Choroid plexus epithelial cell (primary cell): ENCODE measurements at places on chromosomes 2 and 18.
A peak's percentile ranks its signal among the peaks of the same experiment; 100 is the strongest.

DNA sequence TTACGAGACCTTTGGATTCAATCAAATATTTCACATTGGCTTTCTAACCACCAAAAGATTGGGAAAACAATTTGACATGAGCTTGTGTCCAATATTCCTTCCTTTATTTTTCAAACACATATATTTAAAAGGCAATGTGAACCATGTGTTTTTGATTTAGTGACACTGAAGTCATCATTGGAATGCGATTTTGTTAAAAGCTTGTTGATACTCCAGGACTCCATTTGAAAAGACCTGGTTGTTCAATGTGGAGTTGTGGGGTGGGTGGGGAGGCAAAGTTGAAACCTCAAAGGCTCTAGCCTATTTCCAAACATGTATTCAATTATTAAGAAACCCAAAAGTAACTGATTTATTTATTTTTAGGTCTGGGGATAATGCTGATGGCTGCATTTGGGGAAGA lies 114.1 kb upstream of the TRIB2 start:
- no peak for DNase-seq

- peak; percentile 62 for DNase-seq
Measured at GRCh38 chr2:96249654-96250053, 16.1 kb downstream of the TMEM127 start.

- DNase-seq = peak; percentile 41
Measured at GRCh38 chr2:221518201-221518934, 53.7 kb downstream of the EPHA4 start.

DNA sequence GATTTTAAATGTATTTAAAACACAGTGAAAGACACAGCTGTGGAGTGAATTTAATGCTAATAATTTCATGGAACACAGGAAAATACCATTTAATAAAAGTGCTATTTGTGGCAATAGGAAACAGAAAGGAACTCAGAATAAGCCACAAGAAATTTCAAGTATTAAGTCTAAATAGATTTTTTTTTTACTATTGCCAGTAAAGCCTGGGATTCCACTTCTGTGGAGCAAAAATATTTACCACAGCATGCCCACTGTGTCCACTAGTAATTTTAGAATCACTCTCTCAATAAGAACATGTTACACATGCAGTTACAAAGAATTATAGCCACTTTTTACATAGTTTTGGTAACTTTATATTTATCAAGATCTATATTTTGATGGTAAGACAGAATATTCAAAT lies 17.2 kb downstream of the KCTD18 start:
- no peak for DNase-seq

DNA sequence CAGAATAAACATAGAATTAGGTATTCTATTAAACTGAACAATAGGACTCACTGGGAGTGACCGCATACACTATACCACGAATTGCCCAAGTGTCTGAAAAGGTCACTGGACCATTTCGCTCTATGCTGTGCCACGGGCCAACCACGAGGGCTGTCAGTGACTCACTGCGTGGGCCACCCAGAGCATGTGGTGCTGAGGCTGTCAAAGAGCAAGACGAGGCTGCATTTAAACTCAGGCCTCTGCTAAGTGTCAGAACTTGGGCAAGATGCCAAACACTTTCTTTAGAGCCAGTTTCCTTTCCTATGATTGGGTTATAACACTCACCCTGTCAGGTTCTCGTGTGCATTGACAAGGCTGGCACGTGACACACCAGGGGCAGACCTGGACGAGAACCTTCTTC lies 97.5 kb downstream of the SH3YL1 start:
- no peak for DNase-seq

- DNase-seq = no peak
Measured at GRCh38 chr2:232321156-232321816, 57.3 kb upstream of the ALPP start.

GRCh38 chr2:98327776-98328175 lies 18.5 kb upstream of the CNGA3 start:
- DNase-seq = no peak

DNA sequence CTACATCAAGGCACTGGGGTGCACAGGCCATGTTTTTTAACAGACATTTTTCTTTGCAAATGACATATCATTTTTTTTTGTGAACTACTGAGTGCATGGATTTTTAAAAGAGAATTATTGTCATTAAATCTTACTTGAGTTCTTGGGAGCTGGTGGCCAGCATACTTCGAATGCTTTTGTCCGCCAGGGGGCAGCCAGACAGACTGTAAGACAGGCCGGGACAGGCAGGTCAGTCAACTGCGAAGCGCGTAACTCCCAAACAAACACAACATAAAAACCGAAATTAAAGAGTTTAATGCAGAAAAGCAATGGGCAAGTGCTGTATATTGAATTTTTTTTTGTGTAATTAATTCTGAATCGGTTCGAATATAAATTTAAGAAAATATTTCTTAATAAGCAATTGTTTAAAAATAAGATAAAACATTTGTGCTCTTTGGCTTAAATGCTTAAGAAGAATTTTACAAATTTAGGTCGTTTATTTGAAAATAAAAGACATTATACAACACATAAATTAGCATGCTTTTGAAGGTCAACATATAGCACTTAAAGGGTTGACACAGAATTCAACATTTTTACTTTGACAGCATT lies 142.2 kb upstream of the PXDN start:
- peak; percentile 93 for DNase-seq

DNA sequence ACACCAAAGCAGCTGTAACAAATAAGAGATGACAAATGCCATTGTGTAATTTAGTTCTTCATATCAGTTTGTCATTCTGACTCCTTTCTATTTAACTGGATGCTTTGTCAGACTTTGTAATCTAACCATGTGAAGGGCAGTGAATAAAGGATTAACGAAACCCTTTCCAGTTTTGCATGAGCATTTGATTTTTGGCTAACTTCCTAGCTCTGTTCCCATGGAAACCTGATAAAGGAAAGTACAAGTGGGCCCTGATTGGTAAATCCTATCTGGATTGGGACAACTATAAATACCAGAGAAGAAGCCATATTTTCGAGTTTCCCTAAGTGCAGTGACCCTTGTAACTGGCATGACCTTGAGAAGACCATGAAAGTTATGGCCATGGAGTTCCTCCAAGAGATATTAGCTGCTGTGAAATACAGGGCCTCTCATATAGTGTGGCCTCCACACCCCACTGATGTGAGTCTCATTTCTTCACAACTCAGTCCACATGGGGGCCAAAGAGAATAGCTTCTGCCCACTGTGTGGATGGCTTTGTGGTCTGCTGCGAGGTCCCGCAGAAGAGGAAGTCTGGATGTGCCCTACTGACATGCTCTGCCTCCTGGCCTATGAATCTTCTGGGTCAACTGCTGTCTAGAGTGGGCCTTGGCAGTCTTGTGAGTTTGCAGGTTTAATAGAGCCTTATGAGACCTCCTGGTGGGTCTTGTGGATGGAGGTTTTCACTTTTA lies 38.2 kb upstream of the CYP1B1 start:
- DNase-seq = peak; percentile 89

DNA sequence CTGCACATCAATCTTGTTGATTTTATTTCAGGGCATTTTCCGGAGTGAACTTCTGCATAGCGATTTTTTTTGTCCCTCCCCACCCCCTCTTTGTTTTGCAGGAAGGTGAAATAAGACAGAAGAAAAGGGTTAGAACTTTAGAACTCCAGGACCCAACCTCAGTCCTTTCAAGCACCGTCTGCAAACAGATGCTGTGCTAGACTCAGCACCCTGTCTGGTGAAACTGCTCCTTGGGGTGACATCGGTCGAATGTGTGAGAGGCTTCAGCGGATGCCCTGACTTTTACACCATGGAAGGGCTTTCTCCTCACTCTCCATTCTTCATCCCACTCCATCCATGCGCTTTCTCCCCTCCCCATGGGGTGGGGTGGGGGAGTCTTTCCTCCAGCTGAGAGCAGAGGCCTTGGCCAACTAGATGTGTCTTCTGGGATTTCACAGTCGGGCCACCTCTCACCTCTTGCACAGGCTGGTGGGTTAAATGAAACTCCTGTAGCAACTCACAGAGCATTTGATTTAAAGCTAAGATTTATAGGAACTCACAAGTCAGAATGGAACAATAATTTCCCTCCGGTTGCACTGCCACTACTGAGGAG lies 43.3 kb upstream of the EDAR start:
- DNase-seq = peak; percentile 8
